GM13976 (cell line): ENCODE measurements at places on chromosomes 1 and 21.

DNA sequence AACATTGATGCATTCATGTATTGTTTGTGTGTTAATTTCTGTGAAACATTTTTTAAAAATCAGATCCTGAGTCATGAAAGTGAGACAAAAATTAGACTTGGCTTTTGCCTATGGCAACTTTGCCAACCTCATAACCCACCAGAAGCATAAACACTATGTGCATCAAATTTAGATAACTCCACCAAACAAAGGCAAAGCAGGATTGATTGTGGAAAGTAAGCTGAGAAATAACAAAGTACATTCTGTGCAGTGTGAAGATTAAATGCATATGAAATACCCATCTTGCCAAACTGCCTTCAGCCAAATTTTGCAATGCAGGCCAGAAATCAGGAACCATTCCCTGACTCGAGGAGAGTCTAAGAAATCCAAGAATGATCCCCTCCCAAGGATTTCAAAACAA lies 493.4 kb downstream of the AJAP1 start:
- no peak for DNase-seq

DNA sequence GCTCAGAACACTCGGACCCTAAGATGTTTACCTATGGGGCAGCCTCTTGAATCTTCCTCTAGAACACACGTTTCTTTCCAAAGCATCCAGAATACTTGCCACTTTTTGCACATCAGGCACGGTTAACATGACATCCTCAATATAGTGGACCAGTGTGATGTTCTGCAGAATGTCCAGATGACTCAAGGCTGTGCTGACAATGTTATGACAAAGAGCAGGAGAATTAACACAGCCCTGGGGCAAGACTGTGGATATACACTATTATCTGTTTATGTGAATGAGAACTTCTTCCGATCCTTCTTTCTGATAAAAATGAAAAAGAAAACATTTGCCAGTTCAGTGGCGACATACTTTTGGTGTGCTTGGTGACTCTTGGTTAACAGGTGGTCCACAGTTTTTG lies 154.3 kb downstream of the PDE4B start:
- no peak for DNase-seq

DNA sequence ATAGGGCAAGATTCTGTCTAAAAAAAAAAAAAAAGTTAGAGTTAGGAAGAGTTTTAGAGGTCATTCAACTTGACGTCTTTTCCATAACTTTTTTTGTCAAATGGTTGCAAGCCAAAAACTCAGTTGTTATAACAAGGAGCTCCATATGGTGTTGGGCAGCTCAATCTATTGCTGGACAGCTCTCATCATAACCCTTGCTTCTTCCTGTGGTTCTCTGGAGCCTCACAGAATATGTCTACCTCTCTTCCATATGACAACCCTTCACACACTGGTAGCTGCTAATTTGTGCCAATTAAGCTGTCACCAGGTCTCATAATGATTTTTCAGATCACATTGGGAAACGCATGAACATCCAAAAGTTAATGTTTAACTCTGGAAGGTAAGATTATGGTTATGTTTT lies 57.8 kb upstream of the SLC16A1 start:
- no peak for DNase-seq

- DNase-seq: no peak
Observed at GRCh38 chr1:194068446-194069167, 882.2 kb upstream of the B3GALT2 start.

DNA sequence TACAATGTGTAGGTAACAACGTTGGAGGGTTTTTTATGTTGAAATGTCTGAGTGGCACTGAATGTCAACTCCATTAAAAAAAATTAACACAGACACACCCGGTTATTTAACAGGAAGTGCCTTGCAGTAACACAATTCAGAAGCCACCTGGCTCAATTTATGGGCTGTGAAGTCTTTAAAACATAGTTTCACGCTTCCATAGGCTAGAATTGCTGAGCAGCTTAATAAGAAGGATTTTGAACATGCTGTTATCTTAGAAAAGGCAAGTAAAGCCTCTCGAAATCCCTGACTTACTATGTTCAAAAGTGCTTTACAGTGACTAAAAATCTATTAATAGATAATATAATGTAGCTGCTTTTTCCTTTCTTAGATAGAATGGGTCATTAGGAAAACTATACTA lies 19.7 kb downstream of the SRSF4 start:
- DNase-seq: no peak

DNA sequence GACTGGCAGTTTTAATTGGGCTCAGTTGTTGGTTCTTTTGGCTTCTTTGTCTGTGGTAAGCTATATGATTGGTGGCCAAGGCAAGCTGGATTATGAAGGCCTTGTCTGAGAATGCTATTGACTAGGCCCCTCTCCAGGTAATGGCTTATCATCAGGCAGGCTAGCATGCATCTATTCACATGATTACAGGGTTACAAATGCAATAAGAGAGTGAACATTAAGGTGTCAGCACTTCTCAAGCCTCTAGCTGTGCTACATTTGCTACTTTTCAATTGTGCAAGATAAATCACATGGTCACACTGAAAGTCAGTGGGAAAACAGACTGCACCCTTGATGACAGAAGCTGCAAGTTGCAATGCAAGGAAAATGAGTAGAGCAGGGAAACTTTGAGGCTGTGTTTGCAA lies 550.9 kb upstream of the TMPRSS15 start:
- no peak for DNase-seq

GRCh38 chr1:214006845-214007244 lies 19.1 kb downstream of the PROX1 start:
- DNase-seq: no peak

- DNase-seq: no peak
Observed at GRCh38 chr1:40383488-40384412, 10.2 kb downstream of the SMAP2 start.

DNA sequence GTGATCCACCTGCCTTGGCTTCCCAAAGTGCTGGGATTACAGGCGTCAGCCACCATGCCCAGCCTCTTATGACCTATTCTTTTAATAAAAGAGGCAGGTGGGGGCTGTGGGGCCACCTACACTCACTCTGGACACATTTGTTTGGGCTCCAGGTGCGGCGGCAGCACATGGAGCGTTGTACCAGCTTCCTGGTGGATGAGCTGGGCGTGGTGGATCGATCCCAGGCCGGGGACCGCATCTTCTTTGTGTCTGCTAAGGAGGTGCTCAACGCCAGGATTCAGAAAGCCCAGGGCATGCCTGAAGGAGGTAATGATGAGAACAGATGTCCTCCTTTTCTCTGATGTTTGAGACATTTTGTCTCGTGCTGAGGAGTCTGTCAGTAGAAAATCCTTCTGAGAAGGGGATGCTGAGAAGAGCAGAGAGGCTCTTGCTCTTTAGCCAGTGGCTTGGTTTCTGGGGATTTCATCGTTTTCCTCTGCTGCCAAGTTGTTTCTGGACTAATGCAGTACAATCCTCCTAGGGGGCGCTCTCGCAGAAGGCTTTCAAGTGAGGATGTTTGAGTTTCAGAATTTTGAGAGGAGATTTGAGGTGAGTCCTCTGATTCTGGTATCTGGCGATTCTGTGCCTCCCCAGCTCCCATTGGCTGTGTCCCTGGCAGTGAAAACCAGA lies 17.9 kb upstream of the MIIP start:
- peak; percentile 61 for DNase-seq

DNA sequence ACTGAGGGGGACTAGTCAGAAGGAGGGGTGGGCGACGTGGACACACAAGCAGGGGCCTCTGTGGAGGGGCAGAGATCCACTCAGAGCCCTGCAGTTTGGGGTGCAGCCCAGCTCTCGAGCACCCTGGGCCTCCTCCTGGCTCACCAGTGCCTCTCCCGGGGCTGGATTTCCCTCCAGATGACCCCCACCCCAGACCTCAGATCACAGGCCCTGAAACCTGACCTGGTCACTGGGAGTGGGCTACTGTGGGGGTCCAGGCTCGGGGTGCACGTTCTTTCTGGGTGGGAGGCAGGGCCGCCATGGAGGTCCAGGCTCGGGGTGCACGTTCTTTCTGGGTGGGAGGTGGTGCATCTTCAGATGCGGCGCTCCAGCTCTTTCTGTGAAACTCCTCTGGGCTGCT lies 10.3 kb upstream of the LHX4 start:
- no peak for DNase-seq
